GM04504 (cell line): ENCODE measurements at places on chromosomes 2 and 18.

GRCh38 chr2:35973132-35973736 lies 382.3 kb upstream of the CRIM1 start:
- peak; percentile 5 for DNase-seq

DNA sequence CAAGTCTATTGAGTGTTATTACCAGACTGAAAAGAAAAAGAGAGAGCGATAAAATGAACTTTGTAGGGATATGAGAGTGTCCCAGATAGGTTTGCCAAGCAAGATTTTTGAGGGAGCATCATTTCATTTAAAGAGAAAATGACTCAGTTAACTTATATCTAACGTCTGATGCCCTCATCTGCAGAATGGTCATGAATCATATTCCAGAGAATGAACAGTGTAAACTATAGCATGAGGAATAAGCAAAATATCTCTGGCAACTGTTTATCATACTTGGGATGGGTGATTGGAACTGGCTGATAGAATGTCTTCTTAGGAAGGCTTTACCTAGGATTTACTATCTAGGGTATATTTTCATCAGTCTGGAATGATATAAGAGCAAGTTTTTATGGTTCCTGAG lies 289.4 kb downstream of the CMPK2 start:
- DNase-seq: no peak

GRCh38 chr18:33901894-33902512 lies 322.7 kb downstream of the NOL4 start:
- no peak for DNase-seq

DNA sequence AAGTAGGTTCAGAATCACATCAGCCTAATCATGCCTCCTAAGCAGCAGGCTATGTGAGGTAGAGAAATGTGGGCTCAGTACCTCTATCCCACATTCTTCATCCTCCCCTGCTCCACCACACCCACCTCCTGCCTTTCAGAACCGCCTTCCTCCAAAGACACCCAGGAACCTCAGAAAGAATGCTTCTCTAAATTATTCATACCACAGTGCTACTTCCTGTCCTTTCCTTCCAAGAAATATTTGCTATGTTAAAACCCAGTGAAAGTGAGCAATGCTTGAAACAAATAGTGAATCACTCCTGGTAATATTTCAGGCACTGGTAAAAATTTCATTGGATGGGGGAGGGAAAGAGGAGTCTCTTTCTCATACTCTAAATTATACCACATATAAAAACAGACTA lies 24.0 kb upstream of the CREB1 start:
- DNase-seq: peak; percentile 67

DNA sequence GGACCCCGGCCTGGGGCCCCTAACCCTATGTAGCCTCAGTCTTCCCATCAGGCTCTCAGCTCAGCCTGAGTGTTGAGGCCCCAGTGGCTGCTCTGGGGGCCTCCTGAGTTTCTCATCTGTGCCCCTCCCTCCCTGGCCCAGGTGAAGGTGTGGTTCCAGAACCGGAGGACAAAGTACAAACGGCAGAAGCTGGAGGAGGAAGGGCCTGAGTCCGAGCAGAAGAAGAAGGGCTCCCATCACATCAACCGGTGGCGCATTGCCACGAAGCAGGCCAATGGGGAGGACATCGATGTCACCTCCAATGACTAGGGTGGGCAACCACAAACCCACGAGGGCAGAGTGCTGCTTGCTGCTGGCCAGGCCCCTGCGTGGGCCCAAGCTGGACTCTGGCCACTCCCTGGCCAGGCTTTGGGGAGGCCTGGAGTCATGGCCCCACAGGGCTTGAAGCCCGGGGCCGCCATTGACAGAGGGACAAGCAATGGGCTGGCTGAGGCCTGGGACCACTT lies 16.4 kb downstream of the EMX1 start:
- DNase-seq: no peak

DNA sequence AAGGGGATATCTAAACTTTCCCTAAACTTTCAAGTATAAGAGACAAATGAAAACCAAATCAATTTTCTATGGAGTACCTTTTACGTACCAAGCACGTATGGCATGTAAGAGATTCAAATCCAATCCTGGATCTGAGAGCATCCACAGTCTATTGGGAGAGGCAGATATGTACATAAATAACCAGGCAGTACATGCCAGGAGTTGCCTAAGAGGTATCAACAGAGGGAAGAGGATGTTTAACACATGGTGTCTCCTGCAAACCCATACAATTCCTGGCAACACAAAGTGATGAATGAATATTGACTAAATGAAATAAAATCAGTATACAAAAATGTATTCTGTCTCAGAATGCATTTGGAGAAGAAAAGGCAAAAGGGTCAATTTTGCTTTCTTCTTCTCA lies 116.6 kb downstream of the PIGN start:
- no peak for DNase-seq

- DNase-seq: peak; percentile 36
These were observed 11.3 kb downstream of the IL1RN start for GRCh38 chr2:113138428-113139322.

GRCh38 chr2:67733517-67733916 lies 329.3 kb downstream of the C1D start:
- no peak for DNase-seq

- no peak for DNase-seq
These were observed 6.3 kb upstream of the OTOS start for GRCh38 chr2:240146627-240147278.

- no peak for DNase-seq
These were observed 233.0 kb downstream of the ALK start for GRCh38 chr2:29688429-29688828.

GRCh38 chr18:34773961-34774766 lies 64.1 kb downstream of the DTNA start:
- DNase-seq: peak; percentile 16

DNA sequence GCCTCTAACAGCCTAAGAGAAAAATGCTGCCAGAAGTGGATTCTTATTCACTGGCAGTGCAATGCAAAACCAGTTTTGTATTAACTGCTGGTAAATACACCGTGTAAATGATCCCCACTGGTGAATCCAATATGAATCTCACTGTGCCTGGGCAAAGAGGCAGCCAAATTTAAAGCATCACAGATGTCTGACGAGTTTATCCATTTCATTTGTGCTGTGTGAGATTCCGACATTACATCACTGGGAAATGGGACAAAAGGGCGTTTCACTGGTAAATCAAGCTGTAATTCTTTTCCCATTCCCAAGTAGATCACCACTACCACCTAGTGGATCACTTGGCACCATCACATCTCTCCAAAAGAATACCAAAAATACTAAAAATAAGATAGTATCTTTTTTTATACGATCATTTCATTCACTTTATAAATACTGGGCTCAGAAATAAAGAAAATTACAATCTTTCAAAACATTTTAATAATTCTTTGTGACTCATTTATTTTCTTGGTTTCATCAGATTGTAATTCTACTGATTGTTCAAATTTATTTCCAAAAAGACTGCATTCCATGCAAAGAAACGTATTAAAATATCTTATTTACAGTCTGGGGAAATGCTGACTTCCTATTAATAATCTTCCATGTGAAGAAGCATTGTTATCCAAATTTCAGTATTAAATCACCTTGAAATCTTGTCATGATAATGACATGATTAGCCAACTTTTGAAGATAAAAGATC lies 125.6 kb downstream of the GRB14 start:
- peak; percentile 33 for DNase-seq

DNA sequence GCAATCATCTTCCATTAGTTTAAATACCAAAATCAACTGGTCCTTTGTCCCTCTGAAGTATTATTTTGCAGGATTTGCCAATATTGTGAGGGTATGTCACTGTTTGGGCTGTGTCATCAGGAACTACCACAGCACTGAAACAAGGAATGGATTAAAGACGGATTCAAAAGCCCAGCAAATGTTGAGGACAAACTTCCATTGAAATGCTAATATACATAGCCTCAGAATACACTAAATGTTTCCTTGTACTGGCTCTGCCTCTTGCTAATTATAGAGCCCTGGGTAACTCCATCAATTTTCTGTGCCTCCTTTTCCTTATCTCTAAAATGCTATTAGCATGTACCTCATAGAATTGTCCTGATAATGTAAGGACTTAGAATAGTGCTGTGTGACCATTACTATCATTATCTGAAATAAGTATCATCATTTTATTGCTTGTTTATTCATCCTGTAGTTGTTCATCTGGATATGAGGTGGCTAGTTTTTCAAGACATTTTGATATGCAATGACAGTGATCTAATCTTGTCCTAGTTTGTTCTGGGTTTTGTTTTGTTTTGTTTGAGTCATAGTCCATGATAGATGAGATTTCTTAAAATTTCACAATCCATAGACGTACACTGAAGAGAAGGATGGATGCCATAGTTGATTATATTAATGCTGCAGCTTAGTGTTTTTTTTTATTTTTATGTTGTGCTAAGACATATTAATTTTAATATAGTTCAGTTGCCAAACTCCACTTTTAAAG lies 333.4 kb upstream of the KCNH7 start:
- DNase-seq: no peak

DNA sequence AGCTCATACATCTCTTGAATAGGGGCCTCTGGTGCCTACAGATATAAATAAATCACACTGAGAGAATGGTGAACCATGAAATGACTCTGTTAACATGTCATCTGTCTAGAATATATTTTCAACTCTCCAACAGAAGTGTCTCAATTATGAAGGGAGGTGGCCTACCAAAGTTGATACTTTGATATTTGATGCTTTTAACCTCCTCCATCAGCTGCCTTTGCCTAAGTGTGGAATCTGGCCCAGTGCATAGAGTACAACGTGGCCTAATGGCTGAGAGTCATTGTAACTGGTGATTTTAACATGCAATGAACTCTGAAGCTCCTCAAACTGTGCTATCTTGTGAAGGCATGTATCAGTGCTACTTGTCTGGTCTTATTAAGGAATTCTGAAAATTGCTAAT lies 93.4 kb downstream of the MYO3B start:
- no peak for DNase-seq

GRCh38 chr18:51952844-51953243 lies 387.2 kb upstream of the DCC start:
- no peak for DNase-seq

- no peak for DNase-seq
These were observed 953.5 kb downstream of the CNTNAP5 start for GRCh38 chr2:124978597-124978996.
